ENCODE measurements at places on chromosomes 4 and X.

- no peak for DNase-seq
These were observed 12.7 kb downstream of the ACOX3 start for GRCh38 chr4:8427761-8428287.

DNA sequence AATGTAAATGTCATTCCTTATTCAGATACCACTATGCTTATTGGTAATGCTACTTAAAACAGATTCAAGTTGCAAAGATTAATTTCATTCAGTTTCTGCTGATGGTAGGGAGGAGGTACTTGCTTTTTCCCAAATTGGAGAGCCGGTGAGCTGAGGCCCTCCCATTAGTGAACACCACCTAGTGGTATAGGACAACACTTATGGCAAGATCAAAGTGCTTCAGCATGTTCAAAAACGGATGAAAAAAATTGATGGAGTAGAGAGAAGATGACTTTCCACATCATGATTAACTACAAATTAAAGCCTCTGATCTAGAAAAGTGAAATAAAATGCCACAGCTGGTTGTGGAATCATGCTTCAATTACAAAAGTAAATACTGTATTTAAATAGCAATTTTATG is 112.9 kb downstream of the MBNL3 start:
- no peak for DNase-seq

- no peak for DNase-seq
These were observed 192.7 kb upstream of the S100G start for GRCh38 chrX:16457239-16457638.

GRCh38 chr4:43456383-43456782 is 563.9 kb downstream of the GRXCR1 start:
- no peak for DNase-seq

DNA sequence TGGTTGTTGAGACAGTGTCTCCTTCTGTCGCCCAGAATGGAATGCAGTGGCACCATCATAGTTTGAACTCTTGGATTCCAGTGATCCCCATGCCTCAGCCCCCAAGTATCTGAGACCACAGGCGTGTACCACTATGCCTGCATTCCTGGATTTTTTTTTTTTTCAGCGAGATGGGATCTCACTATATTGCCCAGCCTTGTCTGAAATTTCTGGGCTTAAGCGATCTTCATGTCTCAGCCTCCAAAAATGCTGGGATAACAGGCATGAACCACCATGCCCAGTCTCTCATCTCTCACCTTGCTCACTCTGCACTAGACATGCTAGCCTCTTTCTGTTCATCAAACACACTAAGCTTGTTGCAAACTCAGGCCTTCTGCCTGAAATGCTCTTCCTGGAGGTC is 104.1 kb downstream of the UBE2K start:
- no peak for DNase-seq

DNA sequence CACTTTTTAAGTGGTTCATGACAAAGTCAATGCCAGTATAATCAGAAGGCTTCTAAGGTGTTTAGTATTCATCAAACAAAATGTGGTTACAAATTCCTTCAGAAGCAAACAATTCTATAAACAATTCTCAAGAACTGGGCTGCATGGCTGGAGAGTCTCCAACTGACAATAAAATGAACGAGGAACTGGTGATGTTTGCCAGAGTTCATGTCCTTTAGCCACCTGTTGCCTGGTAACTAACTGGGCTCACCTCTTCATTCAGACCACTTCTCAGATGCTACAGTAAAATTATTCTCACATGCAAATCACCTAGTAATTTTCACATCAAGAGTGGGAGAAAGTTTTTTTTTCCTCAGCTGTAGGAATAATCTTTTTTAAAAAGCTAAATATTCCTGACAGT is 53.3 kb downstream of the CAMK2D start:
- DNase-seq, result no peak

DNA sequence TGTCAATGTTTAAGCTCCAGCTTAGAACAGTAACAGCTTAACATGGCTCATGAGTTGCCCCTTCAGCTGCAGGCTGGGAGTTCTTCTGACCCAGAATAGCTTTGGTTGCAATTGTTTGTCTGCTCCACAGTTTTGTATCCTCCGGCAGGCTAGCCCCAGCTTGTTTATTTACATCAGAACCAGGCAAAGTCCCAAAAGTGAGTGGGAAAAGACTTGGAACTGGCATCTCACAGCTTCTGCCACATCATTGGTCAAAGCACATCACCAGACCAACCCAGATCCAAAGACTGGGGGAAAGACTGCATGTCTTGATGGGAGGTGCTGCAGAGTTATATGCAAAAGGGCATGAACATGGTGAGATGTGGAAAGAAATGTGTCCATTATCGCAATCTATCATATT is 231.2 kb upstream of the CPEB2 start:
- DNase-seq, result no peak
